C1 segment of cervical spinal cord (tissue), 14 donors: ENCODE measurements at places on chromosomes 7 and 10.

DNA sequence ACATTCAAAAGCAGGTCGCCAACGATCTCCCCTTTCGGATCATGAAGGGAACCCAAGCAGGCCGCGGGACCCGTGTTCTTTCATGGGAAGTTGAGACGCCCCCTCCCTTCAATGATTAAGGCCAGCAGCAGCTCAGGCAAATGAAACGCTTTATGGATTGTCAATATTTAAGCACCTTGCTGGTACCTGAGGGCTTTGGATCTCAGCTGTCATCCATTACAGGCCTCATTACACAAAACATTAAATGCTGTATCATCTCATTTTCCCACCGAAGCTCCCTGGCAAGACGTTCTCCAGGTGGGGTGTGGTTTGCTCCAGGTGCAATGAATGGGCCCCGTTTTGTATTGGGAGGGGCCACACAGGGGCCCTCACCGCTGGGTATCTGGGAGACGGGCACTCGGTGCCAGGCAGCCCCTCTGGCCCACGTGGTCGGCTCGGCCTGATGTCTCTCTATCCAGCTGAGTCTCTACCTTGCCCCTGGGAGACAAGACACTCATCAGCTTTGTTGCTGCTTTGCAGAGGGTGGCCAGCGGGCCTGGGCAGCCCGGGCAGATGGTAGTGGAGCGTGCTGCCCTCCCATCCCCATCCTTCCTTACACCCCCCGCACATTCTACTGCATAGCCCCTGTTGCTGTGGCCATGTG is 456.1 kb upstream of the FOXK1 start:
- DNase-seq, result no peak

- no peak for DNase-seq
Measured at GRCh38 chr10:104232613-104233102, 494 bp upstream of the CFAP43 start.

DNA sequence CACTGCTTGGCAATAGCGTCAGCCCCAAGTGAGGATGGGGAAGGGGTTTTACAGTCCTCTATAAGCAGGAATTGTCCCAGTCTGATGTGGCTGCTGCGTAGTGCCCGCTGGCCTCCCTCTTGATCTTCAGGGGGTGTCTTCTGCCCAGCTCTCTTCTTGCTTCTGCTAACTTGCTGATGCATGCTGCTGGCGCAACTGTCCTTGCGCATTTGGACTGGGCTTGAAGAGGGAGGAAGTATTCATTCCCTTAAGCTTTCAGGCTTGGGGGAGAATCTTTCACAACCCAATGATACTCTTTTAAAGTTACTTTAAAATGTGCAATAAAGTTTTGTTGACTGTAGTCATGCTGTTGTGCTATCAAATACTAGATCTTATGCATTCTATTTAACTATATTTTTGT is 10.3 kb downstream of the GALNT11 start:
- DNase-seq, result no peak

- no peak for DNase-seq
Measured at GRCh38 chr7:124898531-124898930, 31.1 kb downstream of the POT1 start.

DNA sequence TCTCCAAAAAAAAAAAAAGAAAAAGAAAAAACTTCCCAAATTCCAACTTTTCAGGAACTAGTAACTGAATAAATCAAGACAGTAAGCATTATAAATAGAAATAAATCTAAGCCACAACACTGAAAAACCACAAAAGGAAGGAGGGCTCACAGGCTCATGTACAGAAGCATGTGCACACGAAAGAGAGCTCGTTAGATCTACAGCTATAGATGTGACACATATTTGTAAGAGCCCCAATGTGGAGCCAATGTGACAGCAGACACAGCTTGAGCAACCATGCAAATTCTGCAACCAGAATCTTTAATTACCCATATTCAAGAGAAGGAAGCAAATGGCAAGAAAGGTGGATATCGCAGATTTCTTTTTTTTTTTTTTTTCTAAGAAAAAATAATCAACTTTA is 94.7 kb downstream of the SORBS1 start:
- no peak for DNase-seq

DNA sequence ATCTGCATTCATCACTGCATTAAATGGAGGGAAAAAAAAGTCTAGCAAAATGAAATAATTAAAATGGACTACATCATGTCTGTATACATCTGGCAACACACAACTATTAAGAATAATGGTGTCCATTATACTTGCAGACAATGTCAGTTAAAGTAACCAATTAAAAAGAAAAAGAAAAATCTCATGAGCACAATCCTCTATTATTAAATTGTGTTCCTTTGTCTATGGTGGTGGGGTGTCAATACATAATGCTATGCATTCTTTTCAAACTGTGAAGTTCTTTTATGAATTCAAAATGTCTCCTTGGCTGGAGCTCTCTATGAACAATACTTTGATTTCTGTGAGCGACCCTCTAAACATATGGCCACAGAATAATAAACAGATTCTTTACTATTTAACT is 63.5 kb downstream of the NRP1 start:
- no peak for DNase-seq

DNA sequence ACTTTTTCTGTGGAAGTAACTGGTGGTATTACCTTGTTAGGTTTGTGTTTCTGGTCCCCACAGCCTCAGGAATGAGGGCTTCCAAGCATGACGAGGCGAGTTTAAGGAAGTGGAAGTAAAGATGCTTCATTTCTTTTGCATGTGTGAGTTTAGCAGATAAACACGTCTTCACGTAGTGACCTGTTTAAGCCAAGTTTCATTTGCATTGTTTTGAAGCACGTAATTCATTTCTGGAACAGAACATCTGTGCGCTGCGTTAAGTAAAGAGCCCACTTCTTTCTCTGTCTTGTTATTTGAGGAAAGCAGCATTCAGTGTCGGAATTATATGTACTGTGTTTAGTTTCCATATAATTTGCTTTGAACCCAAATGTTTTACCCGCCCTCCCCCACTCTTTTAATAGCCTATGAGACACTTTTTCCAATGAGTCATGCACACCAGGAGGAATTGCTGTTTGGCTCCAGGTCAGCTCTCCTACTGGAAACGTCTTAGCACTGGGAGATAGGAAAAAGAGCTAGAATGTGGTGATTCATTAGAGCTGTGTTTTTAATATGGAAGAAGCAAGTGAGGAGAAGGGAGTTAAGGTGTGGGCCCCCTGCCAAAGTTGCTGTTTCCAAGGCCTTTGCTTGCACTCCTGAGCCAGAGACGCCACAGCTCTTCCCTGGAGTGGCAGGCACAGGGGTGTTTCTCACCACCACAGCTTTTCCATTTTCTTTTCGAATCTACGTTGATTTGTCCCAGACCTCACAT is 36.7 kb downstream of the BTBD16 start:
- no peak for DNase-seq

DNA sequence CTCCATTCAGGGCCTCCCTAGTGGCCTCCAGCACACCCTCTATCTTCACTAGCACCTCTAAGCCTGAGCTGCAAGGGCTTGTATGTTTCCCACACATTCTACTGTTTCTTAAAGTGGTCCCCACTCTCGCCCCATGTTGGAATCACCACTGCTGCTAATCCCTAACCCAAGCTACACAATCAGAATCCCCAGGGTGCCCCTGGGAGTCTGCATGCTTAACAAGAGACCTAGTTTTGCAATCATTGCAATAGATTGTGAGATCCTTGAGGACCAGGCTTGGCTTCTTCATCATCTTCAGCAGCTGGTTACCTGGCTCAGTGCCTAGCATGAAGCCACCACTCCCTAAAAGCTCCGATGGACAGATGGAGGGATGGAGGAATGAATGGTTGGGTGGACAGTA is 113.9 kb downstream of the MYOF start:
- DNase-seq, result no peak

DNA sequence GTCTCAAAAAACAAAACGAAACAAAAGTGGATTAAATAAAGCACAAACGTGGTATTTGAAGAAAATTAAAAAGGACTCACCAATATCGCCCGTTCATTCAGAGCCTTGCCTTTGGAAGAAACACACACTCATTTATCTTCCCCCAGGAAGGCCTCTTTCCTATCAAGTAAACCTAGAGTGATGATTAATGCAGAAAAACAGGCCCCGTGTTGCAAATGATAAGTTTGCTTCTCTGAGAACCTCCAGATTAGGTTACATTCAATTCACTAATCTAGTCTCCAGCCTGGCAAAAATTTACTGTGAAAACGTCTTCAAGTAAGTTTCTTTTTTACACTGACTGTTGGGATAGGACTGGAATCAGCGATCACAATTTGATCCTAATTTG is 78.0 kb upstream of the C1GALT1 start:
- DNase-seq, result no peak

DNA sequence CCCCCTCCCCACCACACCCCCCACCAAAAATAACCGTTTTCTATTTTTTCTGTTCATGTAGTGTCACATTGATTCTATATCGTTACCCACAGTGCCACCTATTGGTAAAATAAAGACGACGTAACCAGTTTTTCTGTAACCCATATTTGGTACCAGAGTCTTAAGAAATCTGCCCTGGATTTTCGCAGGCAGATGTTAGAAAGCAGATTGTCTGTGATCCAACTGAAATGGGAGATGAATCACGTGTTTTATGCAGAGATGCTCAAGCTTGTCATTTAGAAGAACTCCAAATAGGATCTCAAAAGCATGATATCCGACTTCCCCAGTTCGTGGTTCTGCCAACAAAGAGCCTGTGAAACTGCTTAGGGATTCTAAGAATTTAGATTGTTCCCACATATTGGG is 261.1 kb upstream of the CSTF2T start:
- DNase-seq, result no peak

DNA sequence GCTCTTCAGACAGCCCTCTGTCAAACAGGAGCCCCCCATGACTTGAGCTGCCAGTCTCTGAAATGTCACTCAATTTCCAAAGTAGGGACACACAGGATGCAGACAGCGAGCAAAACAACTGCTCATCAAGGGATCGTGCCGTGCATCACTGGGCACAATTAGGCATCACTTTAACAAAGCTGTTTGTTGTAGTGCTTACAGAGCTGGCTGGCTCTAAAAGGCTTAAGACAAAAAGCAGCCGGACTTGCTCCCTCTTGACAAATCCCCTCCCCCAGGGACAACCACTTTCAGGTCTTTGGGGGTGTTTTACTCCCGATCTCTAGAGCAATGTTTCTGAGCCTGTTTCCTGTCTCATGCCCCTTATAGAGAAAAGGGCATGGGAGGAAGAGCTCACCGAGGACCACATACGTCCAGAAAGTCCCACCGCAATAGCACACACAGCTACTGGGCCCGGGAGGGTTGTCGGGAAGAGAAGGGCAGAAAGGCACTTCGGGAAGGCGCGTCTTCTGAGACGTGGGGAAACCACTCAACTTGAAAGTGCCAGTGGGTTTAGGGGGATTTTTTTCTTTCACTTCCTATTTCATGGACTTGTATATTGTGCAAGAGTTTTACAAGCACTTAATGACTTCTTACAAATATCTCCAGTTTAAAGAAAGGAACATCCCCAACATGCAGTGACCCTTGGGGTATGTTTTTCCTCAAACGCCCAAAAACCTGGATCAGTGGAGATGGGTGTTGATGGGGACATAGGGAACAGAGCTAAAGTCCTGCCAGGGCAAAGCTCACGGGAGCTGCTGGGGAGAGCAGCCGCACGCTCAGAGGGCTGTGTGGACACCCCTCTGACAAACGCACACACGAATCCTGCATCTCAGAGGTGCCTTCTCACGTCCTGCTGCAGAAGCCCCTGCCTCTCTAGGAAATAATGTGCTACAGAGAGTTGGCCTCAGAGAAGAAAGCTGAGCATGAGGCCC is 27.1 kb downstream of the LRRC20 start:
- no peak for DNase-seq

DNA sequence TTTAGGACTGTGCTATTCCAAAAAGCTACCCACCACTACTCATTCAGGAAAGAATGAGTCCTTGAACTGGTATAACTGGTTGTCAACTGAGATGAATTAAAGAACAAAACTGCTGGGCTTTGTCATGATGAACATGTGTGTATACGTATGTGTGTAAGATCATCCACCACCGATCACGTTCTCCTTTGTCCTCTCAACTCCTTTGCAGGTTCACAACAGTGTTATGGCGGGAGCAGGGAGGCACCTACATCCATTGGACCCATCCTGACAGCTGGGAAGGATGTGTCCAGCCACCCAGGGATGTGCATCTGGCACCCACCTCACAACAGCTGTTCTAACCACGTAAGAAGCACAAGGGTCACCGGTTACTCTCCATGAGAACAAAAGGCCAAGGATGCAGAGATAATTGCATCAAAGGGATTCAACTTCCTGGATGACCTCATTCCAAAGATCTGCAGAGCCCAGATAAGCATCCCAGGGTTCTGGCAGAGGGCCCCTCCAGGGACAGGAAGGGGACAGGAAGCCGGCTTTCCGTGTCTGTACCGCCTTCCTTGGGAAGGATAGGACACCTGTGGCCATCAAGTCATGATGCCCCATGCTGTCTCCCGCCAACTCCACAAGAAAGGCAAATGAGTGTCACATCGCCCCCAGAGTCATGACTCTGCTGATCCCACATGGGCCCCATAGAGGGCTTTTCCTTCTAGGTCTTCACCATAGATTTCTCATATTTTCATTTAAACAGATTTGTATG is 66.1 kb downstream of the STEAP1B start:
- no peak for DNase-seq

GRCh38 chr10:58625070-58625469 is 112.4 kb downstream of the BICC1 start:
- DNase-seq, result no peak

GRCh38 chr10:48289501-48290238 is 15.2 kb upstream of the FRMPD2 start:
- DNase-seq, result peak; percentile 18

DNA sequence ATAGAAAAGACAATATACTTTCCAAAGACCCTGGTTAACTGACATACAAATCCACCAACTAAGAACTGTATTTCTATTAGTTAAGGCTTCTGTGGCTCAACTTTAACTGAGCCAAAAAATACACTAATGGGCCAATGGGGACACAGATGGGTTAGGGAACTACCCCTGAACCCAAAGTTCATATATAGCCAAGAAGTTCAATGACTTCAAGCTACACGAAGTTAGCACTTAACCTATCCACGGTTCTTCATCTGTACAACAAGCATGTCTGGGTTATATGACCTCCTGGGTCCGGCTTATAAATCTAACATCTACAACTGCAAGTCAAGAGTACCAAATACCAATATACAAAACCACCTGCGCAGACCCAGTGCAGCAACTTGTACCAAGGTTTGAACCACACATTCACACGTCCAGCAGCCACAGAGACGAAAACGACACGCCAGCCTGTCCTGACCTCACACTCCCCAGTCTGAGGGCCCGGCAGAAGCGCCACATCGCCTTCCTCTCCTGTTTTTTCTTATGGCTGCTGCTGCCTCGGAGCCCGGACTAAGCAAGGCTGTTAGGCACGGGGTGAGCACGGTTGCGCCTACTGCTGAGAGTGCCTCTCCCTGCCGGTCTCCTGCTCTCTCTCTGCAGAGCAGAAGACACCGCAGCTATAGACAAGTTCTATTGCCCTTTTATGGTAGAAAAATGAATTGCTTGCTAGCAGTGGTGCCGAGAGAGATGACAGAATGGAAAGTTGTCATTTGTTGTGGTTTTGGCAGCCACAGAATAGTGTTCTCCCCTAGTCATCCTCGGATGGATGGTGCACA is 86.3 kb downstream of the RNF216 start:
- no peak for DNase-seq
